ENCODE measurements at places on chromosomes 5 and 9.

DNA sequence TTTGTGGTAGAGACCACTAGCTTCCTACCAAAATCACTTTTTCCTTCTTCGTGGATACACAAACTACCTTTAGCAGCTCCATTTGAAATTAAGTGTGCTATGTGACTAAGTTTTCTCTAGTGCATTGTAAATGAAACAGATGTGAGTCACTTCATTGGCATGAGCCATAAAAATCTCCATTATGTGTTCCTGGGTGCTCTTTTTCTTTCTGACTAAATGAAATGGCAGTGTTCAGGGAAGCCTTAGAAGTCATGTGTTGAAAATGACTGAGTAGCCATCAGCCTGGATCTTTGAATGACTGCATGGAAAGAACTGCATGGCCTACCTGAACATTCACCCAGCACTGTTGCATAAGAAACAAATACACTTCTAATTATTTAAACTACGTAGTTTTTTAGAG lies 107.9 kb downstream of the NDUFAF2 start:
- no peak for DNase-seq

DNA sequence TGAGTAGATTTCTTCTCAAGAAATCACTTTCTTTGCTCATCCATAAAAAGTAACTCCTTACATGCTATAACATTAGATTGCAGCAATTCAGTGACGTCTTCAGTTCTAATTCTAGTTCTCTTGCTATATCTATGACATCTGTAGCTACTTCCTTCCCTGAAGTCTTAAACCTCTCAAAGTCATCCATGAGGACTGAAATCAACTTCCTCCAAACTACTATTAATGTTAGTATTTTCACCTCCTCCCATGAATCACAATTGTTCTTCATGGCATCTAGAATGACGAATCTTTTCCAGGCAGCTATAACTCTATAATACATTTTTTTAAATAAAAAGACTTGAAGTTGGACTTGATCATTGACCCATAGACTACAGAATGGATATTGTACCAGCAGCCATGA lies 46.2 kb upstream of the PRRC1 start:
- no peak for DNase-seq

GRCh38 chr9:136784249-136784996 lies 6.7 kb upstream of the TMEM141 start:
- no peak for DNase-seq

DNA sequence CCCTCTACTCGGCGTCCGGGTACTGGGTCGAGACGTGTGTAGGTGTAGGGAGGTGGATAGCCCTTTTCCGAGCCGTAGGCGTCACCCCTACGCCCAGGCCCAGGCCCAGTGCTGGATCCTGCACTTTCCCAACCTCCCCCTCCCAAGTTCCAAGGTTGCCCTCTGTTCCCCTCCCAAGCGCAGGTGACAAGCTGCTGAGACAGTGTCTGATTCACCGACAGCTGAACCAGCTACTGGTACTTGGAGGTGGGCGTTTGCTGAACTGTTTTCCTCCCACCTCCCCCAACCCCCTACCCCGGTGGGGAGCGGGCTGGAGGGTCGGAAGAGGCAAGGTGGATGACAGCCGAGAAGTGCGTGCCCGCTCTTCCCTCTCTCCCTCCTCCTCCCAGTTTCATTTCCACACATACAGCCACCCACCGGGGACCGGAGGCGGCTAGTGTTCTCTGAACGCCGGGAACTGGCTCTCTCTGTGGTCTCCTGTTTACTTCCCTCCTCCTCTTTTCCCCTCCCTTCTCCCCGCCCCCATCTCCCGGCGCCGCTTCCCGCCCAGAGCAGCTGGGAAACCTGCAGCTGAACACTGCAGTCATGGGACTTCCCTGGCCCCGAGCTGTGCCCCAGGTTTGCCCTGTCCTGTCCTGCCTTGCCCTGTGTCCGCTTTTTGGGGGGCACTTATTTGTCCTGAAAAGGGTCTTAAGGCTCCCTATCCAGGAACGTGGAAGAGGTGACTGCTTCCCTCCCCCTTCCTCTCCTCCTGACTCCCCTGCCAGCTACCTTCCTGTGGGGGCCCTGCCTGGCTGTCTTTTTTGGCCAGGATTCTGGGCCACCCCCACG lies 6.2 kb upstream of the KLF9 start:
- peak; percentile 81 for DNase-seq

- no peak for DNase-seq
These were observed 53.9 kb upstream of the C9orf72 start for GRCh38 chr9:27627188-27627564.

DNA sequence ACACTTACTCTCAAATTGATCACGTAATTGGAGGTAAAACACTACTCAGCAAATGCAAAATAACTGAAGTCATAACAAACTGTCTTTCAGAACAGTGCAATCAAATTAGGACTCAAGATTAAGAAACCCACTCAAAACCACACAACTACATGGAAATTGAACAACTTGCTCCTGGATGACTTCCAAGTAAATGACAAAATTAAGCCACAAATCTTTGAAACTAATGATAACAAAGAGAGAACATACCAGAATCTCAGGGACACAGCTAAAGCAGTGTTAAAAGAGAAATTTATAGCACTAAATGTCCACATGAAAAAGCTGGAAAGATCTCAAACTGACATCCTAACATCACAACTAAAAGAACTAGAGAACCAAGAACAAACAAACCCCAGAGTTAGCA lies 540.5 kb upstream of the CDH18 start:
- no peak for DNase-seq

- DNase-seq, result no peak
These were observed 99.8 kb downstream of the ATPSCKMT start for GRCh38 chr5:10149911-10150310.

- no peak for DNase-seq
These were observed 89.7 kb downstream of the PPP2R2B start for GRCh38 chr5:146788898-146789297.

GRCh38 chr5:93421987-93422401 lies 159.0 kb downstream of the NR2F1-AS1 start:
- no peak for DNase-seq

DNA sequence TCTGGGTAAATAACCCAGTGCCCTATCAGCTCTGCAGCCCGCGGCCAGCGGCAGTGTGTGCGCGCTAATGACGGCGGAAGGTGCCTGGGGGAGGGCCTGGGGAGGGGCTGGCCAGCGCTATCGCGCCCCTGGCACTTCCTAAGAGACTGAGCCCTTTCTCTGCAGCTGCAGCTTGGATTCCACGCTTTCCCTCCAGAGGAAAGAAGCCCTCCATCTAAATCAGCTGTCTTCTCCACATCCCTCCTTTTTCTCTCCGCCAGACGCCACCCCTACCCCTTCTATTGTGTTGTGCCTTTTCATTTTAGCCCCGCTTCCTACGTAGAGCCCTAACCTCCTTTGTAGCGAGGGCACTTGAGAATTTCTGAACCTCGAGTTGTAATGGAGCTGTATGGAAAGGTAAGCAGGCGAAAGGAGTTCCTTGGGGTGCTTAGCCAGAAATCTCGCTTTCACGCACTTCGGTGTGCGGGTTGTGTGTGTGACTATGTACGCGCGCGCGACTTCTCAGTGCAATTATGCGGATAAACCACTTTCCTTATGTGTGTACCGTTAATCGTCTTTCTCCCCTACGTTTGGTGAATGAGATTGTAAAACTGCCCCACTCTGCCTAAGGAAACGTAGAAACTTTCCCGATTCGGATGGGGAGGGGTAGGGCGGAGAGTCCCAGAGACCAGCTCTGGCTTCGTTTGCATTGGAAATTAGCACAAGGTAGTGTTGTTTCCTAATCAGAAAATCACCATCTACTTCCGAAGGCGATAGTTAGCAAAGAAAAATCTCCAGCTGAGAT lies 664 bp upstream of the RAB3C start:
- DNase-seq, result no peak

DNA sequence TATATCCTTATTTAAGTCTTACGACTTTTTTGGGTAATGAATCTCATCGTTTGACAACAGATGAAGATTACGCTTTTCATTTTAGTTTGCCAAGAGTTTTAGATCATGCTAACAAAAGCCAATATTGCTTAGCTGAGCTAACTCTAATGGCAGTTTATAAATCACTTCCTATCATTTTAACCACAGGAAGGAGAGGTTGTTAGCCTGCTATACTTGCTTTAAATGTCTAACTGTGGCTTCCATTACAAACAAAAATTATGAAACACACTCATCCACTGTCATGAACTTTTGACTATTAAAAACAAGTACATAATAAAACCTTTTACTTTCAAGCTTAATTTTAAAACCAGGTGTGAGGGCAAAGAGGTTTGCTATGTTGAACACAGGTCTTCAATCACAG lies 53.7 kb upstream of the ANKH start:
- DNase-seq, result no peak

GRCh38 chr9:127898433-127899127 lies 823 bp downstream of the ST6GALNAC6 start:
- no peak for DNase-seq

DNA sequence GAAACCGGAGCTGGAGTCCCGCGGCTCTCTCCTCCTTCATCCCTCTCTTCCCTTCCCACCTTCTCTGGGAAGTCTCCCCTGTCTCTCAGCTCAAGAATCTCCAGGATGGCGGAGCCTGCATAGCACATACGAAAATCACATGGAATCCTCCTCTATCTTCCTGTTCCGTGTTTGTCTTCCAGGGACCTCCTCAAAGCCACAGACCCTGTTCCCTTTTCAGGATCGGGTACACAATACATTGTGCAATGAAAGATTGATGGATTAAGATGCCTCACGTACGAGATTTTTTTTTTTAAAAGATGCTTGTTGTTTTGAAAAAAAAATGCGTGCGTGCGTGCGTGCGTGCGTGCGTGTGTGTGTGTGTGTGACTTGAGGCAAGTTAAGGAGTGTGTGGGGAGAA lies 46.6 kb upstream of the OLFM1 start:
- no peak for DNase-seq

GRCh38 chr5:15808577-15808976 lies 308.6 kb downstream of the FBXL7 start:
- no peak for DNase-seq

DNA sequence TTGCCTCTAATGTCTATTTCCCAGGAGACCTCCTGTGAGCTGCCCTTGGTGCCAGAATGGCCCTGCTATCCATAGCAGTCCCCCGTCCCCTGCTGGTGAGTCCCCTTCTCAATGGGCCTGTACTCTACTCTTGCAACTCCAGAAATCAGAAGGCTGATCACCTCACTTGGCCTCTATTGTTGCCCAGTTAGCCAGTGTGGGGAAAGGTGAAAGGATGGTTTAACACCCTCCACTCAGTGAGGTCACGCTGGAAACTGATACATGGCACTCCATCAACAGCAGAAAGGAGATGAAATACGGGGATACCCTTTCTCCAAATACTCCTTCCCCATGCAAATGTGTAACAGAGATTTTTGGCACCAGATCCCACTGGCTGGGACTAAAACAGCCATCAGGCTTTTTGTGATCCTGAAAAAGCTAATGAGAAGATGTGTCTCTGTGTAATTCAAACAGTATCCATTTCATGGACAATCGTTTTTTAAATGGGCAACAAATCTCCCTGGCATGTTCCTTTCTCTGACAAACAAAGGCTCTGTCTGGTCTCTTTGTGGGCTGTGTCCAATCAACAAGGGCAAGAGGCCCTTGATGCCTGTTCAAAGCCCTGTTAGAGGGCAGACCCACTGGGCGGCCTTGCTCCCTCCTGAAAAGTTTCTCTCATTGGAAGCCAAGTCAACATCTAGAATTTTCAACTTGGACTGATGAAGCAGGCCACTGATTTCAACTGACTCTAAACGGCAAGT lies 343.7 kb downstream of the SPOCK1 start:
- DNase-seq, result no peak

DNA sequence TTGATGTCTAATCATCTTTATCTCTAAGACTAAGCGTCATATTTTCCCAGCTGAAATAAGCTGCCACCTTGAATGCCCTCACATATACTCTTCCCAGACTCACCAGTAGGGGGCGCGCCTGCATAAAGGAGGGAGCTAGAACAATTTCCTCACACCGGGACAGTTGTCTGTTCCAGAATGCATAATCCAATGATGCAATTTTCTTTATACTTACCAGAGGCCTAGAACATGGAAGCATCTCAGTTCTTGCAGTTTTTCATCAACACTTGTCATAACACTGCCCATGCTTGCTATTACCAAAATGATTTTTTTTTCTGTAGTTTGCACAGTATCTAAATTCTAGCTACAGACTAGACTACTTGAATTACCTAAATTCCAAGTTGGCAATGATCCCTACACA lies 203.9 kb downstream of the FRMD3 start:
- DNase-seq, result peak; percentile 64

DNA sequence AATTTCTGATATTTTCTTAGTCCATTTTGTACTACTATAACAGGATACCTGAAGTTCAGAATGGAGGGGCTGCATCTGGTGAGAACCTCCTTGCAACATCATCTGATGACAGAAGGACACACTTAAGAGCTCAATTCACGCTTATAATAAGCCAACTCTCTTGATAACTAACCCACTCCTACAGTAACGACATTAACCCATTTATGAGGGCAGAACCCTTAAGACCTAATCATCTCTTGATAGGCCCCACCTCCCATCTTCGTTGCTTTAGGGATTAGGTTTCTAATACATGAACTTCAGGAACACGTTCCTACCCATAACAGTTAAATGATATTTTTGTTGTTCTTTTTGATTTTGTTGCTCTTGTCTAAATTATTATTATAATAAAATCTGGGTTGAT lies 69.4 kb downstream of the TNPO1 start:
- DNase-seq, result no peak

GRCh38 chr5:55633574-55634208 lies 78.4 kb downstream of the SLC38A9 start:
- DNase-seq, result no peak

DNA sequence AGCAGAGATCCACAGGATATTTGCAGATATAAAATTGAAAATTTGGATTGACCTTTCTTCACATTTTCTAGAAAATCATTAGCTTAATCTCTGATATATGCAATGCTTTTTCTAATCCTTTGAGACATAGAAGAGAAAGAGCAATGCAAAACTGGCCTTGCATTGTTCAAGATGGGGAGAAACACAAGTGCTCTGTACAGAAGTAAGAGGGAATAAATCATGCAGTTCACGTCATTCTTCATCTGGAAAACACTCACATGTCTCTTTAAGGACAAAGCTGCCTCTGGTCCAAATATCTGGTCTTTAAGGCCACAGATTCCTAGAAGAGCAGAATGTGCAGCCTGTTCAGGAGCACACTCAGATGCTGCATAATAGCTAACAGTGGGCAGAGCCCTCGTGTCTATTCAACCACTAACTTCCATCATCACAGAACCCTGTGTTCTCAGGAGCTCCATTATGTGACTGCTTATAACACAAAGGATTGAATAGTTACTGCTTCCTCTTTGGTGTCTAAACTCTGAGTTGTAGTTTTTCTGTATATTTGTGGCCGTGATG lies 277.5 kb downstream of the PLK2 start:
- DNase-seq, result no peak
